ENCODE measurements at places on chromosomes 6 and 20.
A peak's percentile ranks its signal among the peaks of the same experiment; 100 is the strongest.

DNA sequence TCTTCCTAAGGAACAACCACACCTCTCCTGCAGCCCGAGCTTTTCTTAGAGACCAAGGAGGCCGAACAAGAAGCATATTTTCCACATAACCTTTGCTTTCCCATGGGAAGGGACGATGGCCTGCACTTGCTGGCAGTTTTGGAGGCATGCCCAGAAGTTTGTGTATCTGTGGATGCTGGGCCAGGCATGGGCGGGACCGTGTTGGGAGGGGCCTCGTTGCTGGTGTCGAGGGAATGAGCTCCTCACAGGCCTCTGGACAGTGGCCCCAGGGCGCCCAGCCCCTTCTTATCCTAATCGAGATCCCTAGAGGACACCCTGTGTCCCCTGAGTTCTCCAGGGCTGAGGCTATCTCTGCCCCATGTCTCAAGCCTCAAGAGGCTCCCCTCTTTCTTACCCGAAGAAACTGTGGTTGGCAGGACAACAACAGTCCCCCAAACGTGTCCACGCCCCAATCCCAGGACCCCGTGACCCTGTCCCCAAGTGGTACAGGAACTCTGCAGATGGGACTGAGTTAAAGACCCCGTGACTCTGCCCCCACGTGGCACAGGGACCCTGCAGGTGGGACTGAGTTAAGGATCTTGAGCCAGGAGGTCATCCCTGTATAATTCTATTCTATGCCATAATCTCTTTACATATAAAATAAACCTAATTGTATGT, 99.5 kb upstream of the BHLHE23 start:
- DNase-seq = no peak

DNA sequence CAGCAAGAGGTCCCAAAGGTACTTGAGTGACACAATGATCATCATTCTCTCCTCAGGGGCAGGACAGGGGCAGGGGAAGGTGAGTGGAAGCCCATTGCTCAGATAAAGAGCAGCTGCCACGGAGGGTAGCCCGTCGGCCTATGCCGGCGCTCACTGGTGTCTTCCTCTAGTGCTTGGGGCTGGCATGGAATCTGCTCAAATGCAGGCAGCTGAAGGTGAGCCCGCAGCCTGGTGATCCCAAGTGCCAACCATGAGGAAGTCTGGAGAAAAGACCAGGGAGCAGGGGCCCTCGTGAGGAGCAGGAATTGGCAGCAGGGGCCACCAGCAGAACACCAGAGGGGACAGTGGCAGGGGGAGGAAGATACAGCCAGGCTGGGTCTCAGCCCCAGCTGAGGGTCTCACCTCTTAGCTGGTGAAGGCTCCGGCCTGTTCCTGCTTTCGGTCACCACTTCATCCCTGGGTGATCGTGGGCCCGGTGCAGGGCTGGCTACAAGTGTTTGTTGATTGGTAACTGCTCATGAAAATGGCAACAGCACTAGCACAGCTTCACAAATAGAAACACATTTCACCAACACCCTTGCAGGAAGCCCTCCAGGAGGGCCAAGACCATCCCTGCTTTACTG, 24.7 kb downstream of the RBCK1 start:
- DNase-seq = no peak

DNA sequence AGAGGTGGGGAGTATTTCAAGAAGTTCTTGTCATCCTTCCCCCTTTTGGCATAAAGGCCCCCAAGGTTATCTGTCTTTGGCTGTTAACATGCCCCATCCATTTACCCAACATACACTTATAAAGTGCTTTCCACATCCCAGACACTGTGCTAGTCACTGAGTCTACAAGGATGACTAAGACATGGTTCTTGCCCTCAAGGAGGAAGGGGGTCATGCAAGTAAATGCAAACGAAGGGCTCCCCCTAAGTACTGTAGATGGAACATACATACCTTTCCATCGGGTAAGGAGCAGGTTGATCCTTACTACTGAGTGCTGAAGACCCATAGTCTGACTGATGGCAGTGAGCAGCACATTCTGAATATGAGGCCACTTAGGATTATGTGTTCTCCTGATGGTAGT, 38.3 kb downstream of the HECA start:
- no peak for DNase-seq

DNA sequence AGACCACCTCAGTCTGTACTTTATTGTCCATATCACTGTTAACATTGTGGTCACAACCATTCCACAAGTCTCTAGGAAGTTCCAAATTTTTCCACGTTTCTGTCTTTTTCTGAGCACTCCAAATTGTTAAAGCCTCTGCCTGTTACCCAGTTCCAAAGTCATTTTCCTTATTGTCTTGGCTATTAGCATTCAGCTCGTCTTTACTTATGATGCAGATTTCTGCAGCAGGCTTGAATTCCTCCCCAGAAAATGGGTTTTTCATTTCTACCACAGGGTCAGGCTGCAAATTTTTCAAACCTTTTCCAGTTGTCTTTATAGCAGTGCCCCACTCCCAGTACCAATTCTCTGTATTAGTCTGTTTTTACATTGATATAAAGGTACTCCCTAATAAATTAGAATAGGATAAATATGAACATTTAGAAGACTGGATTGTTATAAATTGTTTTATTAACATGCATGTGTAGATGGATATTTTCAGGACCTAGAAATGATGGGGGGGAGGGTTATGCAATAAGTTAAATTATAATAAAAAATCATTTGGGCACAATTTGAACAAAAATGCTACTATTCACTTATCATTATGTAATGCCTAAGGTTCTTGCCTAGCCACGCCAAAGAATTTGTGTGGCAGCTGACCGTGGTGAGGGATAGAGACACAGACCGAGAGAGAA, 595.3 kb upstream of the ADGRB3 start:
- no peak for DNase-seq

DNA sequence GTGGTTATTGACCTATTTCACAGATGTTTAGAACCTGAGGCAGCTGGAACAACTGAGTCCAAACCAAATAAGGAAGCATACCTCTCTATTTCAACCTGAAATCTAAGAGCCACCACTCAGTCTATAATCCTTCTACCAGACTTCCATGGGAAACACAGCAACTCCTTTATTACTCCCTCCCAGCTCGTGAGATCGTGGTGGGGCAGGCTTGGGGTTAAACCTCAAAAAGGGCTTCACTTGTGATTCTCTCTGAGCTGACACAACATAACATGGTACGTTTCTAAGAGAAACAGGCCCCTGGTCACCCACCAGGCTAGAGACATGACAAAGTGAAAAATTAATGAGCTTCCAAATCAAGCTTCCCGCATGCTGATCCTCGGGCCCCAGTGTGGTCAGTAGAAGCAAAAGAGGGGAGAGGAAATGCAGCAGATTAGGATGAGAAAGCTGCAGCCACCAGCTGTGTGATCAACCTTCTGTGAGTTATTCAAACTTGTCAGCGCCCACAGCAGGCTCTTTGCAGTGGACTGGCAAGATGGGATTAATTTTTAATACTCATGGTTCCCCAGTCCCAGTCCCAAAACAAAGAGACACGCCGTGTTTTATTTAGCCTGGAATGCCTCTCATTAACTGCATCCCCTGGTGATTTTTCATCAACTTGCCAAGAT, 9.3 kb downstream of the PKHD1 start:
- DNase-seq = no peak

DNA sequence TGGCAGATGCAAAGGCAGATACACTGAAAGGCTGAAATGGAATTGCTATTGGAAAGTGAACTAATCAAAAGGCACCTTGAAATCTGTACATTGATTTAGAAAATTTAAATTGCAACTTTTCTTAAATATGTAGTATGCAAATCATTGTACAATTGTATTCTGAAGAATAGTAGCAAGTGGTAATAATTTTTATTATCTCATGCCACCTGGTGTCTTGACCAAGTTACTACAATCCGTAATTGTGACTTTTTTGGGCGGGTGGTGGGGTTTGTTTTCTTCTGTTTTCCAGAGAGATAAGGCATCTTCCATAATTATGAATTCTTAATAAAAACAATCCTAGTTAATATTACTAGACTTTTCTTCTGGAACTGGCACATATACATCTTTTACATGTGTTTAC, 12.5 kb upstream of the BCKDHB start:
- DNase-seq = no peak

- no peak for DNase-seq
These were observed 30.9 kb downstream of the ZFP64 start for GRCh38 chr20:52160621-52161204.

DNA sequence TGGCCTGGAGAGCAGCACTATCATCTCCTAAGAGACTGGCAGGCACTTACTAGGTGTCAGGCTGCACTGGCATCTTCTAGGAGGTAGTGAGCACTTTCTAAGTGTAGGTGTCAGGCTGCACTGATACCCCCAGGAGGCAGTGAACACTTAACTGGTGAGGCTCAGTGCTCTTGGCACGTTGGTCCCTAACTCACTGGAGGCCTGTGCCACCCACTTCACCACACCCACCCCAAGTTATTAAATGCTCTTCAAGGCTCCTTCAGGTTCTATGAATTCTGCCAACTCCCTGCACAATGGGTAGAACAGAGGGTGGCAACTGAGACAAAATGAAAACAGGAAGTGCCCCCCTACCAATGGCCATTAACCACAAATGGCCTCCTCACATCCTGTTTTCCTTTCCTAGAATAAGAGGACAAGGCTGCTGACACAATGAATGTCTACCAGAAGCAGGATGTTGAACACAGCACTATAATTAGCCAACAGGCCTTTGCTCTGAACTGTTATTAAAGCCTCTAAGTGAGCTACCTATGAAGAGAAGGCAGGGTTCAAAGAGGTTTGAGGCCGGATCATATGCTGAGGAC, 29.4 kb downstream of the NCOA5 start:
- DNase-seq = no peak

DNA sequence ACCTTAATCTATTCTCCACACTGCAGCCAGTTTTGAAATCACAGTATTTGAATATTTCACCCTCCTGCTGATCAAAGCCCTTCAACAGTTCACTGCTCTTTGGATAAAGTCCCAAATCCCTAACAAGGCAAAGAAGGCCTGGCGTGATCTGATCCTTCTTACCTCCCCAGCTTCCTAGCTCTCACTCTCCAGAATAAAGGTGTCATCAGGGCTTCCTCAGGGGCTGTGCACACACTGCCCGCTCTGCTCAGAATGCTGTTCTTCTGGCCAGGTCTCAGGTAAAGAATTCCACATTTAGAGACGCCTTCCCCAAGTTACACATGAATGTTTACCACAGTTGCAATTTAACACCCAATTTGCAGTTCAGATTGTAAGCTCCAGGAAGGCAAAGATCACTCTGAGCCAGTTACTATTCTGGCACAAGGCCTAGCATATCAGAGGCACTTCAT, 58.9 kb upstream of the MCM9 start:
- no peak for DNase-seq

GRCh38 chr6:150413781-150414281, 45.0 kb downstream of the IYD start:
- no peak for DNase-seq

GRCh38 chr6:138044458-138044857, 62.8 kb downstream of the PERP start:
- DNase-seq = no peak

GRCh38 chr6:35955521-35955920, 34.6 kb upstream of the SRPK1 start:
- DNase-seq = no peak

- DNase-seq = no peak
These were observed 87.8 kb downstream of the UTRN start for GRCh38 chr6:144372611-144373594.

- no peak for DNase-seq
These were observed 157.2 kb downstream of the ANKRD60 start for GRCh38 chr20:58071298-58071697.

DNA sequence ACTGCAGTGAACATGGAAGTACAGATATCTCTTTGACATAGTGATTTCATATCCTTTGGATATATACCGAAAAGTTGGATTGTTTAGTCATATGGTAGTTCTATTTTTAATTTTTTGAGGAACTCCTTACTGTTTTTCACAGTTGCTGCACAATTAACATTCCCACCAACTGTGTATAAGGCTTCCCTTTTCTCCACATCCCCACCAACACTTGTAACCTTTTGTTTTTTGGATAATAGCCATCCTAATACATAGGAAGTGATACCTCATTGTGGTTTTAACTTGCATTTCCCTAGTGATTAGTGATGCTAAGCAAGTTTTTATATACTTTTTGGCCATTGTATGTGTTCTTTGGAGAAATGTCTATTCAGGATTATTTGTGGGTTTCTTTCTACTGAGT, 45.1 kb upstream of the TENT5A start:
- DNase-seq = no peak

GRCh38 chr6:14135893-14136539, 18.4 kb downstream of the CD83 start:
- no peak for DNase-seq

GRCh38 chr6:47737406-47737805, 39.0 kb downstream of the ADGRF4 start:
- DNase-seq = no peak

DNA sequence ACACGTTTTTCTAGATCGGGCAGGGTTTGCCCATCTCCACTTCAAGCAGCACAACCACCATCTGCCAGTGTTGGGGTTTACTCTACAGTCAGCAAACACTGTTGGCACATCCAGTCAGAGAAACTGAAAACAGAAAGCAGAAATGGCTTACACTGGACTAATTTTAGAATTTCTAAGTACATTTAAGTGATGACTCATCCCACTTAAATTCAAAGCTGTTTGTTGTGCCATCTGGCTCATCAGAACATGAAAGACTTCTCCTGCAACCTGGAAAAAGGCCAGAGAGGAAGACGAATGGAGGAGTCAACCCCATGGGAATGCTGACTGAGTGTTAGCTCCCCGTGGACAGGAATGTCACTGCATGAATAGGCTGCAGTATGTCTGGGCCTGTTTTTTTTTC, 21.8 kb downstream of the FAM209B start:
- DNase-seq = peak; percentile 58

DNA sequence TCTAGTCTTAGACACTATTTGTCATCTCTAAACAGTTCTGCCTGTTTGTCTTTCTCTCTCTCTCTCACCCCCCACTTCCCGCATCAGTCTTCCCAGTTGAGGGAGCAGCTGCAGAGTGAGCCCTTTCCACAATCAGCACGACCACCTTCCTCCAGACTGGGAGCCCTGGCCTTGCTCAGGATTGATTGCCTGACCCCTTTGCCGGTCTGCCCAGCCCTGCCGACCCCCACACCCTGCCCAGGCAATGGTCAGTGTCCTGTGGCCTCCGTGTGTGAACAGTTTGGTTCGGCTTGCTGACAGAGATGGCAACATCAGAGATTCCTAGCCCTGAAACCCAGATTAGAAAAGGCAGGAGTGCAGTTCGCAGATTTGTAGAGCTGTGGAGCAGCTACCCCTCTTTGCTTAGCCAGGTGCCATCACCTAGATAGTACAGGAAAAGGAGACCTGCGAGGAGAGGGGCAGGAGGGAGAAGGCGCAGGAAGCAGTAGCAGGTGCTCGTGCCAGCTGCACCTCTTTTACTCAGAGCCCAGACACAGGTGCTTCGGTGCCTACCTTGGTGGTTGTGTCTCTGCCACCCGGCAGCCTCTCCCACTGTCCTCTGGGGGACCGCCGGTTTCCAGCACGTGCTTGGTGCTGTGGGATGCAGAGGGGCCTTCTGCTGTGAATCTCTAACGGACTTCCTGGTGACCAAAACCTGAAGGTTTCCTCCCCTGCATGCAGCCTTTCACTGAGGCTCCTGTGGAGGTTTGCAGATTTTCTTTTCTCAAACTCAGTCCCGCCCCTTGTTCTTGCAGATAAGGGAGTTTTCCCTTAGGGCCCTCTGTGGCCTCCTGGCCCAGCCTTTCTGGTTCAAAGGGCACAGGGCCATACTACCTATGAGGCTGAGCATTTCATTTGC, 92.4 kb downstream of the SCML4 start:
- no peak for DNase-seq

GRCh38 chr6:89021629-89022028, 58.2 kb upstream of the RNGTT start:
- DNase-seq = no peak
